GM12865 (cell line): ENCODE measurements at places on chromosomes 12 and 14.

- DNase-seq = no peak
Measured at GRCh38 chr12:91985002-91985787, 160.5 kb downstream of the BTG1 start.

- DNase-seq = no peak
Measured at GRCh38 chr14:24418492-24418873, 11.0 kb downstream of the CBLN3 start.

- DNase-seq = no peak
Measured at GRCh38 chr12:46480724-46481123, 108.2 kb upstream of the SLC38A2 start.

DNA sequence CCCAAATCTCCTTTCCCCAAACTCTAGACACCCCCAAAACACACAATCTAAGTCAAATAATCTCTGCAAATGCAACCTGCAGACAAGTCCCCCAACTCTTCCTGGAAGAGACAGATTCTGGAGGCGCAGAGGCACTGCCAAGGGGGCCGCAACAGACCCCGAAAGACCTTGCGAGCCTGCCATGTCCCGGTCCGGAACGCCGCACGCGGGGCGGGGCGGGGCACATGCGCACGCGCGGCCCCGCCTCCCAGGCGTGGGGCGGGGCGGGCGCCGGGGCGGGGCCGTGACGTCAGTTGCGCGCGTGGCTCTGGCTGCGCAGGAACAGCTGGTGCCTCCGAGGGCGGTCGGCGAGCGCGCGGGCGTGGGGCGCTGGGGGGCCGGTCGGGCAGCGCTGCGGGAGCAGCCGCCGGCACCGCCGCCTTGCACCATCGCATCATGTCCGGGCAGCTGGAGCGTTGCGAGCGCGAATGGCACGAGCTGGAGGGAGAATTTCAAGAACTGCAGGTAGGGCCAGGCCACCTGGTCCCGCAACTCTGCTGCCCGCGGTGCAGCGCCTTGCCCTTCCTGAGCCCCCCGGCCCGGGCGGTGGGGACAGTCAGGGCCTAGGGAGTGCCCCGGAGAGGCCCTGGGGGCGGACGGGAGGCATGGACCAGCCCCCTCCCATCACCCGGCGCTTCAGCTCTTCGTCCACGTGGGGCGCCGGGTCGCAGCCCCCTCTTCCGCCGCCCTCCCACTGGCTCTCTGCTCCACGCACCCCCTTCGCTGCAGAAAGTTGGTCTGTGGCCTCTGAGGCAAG, at the start of gene TMEM120B:
TSS of gene TMEM120B (plus strand) at position 292 of the 796 bp plus-strand sequence. CDS start at position 436, 144 bp downstream.
- peak; percentile 84 for DNase-seq

GRCh38 chr14:20617138-20618003, 24.1 kb downstream of the OR6S1 start:
- peak; percentile 71 for DNase-seq

DNA sequence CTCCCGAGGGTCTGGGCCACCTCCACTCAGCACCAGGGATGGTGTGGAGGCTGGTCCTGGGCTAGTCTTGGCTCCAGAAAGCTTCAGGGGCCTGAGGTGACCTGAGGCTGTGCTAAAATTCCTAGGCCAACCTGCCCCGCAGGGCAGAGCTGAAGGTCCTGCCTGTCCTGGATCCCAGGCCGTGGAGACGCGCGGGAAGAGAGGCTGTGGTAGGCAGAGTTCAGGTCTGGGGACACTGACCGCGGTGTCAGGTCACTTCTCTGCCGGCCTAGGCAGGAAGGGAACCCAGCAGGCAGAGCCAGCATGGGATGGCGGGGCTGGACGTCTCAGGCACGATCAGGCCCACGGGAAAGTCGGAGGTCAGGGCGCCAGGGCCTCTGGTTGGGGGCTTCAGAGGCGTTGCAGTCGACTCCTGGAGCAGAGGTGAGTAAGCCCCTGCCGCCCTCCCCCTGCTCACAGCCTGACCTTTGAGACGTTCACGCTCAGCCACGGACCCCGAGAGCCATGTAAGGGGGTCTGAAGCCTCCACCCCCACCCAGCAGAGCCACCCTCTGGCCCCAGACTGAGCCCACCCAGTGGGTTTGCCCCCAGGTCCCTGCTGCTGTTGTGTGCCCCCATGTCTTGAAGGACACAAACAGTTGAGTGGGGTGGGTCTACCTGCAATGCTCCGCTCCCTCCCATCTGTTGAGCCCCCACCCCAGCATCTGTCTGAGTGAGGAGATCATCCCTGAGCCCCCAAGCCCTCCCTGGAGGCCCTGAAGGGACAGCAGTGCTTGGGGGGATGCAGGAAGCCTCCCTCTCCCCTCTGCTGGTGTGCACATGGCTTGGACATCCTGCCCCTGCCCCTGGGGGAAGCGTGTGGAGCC, 142.7 kb downstream of the KIF26A start:
- DNase-seq = no peak
